ENCODE measurements at places on chromosomes 2 and 18.

GRCh38 chr18:9104244-9104901 is 1.9 kb downstream of the NDUFV2 start:
- DNase-seq = no peak

DNA sequence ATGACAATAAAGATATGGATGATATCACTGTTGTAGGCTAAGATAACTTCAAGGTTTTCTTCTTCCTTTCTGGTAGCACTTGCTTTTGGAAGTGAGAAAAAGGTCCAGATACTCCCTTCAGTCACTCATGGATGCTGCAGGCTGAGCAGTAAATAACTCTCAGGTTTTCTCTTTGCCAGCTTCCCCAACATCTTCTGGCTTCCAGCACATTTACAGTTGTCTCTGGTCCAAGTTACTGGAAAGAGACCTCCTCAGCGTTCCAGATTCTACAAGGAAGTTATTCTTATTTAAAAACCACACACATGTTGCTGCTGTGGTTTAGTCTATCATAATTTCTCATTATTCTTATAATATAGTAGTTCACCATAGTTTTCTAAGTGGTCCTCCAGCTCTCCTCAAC is 383.4 kb downstream of the PLCL1 start:
- DNase-seq = no peak

DNA sequence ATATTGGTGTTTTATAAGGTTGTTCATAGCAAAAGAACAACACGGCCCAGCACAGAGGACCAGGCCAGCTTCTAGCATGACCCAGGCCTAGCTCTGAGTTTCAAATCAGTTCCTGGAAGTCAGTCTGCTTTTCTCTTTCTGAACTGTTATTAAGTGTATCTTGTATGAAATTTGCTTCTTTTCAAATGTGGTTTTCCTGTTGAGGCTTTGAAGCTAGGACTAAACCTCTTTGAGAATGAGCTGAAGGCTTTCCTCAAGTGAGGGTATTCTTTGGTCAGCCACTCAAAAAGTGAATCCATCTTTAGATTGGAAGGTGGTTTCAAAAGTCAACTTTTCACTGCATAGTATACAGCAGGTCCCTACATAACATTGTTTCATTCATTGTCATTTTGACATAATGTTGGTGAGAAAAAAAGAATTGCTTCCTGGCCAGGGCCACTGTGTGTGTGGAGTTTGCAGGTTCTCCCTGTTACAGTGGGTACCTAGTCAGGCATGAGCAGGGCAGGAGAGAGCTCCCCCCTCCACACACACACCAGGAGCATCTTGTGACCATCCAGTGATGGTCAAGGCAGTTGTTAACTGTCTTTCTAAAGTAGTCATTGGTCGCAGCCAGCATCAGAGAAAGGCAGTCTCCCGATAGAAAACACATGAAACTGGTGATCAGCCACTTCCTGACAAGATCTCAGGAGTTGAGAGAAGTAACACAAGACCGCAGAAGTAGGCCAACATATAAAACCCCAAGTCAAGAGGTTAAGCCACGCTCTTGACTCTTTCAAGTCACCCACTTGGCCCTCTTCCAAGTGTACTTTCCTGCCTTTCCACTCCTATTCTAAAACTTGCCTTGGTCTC is 6.7 kb upstream of the ACAA2 start:
- no peak for DNase-seq

DNA sequence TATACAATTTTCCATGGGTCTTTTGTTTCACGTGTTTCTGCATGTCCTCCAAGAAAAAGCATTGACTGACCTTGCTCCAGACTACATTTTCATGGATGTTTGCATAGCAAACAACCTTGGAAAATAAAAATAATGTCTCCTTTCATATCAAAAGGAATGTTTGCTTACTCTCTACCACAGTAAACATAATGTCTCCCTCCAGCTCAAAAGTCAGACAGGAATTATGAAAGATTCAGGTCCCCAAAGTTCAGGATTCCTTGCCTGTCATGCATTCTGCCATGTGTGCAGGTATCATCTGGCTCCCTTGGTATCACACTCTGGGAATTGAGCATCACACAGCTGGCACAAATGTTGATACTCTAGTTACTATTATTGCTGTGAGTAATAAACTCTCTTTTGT is 103.1 kb upstream of the ZC3H15 start:
- no peak for DNase-seq

DNA sequence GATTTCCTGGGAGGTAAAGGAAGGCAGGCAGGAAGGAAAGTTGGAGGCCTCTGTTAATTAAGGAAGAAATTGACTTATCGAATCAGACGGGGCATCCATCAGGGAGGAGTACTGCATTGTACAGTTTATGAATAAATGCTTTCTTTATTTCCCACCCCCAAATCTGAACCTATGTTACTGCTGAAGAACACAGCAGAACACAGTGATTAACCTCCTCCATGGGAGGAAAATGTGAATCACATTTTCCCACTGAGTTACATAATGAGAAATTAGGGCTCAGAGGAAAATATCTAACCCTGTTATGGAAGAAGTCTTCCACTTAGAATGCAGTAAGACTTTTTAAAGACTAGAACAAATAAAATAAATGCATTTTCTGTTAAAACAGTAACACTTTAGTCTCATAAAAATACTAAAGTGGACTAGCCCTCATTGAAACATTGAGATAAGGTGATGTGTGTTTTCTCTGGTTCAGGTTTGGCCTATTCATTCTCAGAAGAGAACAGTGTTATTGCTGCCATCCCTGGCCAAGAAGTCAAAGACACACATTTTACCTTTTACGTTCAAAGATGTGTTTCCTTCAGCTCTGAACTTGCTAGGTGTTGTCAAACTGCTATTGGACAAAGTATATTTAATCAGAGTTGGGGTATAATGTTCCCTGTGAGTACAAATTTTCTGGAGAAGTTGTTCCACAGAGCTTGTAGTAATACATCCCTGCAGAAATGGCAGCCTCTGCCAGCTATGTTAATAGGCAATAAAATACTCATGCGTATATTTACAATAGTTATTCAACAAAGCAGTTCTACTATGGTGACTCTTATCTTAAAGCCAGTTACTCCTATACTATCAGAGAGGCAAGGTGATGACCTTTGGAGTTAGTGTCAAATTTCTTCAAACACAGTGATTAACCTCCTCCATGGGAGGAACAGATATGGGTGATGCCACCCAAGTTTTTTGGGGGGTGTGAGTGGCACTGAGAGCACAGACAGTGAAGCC is 11.1 kb downstream of the DNAH6 start:
- no peak for DNase-seq

DNA sequence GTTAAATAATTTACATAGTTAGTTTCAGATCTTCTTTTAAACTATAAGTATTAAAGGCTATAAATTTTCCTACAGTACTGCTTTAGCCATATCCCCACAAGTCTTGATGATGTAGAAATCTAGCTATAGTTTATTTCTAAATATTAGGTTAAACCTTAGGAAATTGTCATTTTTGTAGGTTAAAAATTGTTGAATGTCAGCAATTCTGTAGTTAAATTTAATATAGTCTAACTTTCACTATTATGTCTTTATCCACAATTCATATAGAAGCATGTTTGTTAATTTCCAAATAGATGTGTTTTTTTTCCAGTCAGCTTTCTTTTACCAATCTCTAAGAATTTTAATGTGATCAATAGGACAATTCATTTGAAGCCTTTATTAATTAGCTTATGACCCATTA is 199.7 kb downstream of the ETAA1 start:
- no peak for DNase-seq

GRCh38 chr2:213221957-213222356 is 62.3 kb upstream of the SPAG16 start:
- DNase-seq = no peak

DNA sequence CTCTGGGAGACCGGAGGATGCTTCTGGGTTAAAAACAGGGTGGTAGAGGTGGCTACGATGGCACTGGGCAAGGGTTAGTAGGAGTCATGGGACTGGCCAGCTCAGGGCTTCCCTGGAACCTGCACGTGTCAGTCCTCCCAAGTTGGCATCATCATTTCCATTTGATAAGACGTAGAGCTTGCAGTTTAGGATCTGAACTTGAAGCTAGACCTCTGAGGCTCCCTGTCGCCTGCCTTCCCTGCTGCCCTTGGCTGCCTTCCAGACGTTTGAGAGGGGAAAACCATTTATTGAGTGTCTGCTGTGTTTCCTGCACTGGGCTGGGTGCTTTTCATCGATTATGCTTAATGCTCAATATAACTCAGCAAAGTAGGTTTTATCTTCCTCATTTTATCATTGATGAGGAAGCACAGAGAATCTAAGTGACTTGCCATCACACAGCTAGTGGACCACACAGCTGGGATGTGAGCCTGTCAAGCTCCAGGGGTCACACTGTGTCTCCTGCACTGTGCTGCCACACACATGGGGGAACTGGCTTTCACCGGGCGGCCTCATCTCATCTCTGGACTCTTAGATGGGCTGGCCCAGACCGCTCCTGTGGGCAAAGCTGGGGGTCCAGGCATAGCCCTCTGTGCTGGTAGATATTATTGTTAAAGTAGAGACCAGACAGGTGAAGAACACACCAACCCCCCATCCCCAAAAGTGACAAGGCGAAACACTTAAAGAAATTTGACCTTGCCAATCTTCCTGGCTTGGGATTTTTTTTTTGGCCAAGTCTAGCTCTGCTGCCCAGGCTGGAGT is 7.8 kb downstream of the NT5DC4 start:
- peak; percentile 85 for DNase-seq

- no peak for DNase-seq
Observed at GRCh38 chr18:56576826-56577573, 61.4 kb downstream of the TXNL1 start.

DNA sequence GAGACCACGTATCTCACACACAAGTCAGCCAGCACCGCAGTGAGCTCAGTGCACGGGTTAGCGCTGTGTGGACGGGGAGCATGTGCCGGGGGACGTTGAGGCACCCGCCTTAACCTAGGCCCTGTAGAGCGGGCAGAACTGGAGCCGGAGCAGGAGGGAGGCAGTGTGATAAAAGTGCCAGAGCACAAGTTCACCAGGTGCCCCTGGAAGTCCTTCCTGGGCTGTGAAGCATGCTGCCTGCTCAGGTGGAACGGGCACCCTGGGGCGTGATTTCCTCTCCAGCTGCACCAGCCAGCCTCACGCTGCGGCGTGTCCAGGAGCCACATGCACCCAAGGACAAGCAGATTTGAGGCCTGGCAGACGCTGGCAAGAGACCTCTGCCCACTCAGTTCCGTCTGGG is 50.3 kb downstream of the ITGB1BP1 start:
- DNase-seq = no peak

- DNase-seq = no peak
Observed at GRCh38 chr2:164504253-164504652, 117.0 kb downstream of the GRB14 start.

GRCh38 chr2:147356157-147356556 is 488.7 kb upstream of the ACVR2A start:
- no peak for DNase-seq

DNA sequence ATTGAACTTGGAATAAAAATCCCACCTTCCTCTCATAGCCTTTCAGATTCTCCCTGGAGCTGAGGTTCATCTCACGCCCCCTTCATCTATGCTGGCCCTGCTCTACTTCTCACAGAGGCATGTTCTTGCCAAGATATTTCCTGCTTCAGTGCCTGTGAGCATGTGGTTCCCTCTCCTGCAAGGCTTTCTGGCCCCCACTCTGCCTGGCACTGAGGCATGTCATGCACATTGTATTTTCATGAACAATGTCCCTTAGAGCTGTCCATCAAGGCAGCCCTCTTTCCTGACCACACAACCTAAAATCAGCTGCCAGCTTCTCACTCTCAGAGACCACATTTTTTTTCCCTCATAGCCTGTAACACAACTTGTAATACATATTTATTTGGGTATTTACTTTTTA is 18.0 kb upstream of the HK2 start:
- DNase-seq = peak; percentile 55

GRCh38 chr2:19667085-19667484 is 234.7 kb downstream of the TTC32 start:
- no peak for DNase-seq

- peak; percentile 45 for DNase-seq
Observed at GRCh38 chr2:224947566-224947965, 94.7 kb downstream of the DOCK10 start.

Data from esophagus muscularis mucosa (tissue), 4 donors.